ENCODE measurements at places on chromosomes 13 and 19.

DNA sequence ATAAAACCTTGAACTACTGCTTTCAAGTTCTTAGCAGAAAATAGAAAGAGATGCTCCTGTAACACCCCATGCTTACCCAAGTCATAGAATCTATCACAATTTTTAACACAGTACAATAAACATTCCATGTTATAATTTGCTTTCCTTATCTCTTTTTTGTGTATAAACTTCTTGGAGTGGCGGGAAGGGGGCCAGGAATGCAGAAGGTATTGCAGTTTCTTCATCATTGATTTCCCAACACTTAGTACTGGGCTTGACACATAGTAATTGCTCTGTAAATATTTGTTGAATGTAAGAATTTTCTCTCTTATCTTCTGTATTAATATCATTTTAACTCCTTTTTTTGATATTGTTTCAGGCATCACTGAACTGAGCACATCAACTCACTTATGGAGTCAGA is 535.8 kb downstream of the KCTD12 start:
- no peak for DNase-seq

DNA sequence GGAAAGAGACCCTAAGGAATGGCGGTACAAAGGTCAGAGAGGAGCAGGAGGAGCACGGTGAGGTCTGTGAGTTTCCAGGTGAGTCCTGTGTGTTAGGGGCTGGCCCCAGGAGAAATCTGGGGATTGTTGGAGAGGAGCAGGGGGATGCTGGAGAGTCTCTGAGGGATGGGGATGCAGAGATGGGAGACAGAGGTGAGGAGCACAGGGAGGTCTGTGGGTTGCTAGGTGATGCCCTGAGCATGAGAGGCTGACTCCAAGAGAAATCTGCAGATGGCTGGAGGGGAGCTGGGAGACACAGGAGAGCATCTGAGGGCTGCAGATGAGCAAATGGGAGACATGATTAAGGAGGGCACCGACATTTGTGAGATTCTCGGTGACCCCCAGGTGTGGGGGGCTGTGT is 4.1 kb upstream of the ZNF229 start:
- no peak for DNase-seq

DNA sequence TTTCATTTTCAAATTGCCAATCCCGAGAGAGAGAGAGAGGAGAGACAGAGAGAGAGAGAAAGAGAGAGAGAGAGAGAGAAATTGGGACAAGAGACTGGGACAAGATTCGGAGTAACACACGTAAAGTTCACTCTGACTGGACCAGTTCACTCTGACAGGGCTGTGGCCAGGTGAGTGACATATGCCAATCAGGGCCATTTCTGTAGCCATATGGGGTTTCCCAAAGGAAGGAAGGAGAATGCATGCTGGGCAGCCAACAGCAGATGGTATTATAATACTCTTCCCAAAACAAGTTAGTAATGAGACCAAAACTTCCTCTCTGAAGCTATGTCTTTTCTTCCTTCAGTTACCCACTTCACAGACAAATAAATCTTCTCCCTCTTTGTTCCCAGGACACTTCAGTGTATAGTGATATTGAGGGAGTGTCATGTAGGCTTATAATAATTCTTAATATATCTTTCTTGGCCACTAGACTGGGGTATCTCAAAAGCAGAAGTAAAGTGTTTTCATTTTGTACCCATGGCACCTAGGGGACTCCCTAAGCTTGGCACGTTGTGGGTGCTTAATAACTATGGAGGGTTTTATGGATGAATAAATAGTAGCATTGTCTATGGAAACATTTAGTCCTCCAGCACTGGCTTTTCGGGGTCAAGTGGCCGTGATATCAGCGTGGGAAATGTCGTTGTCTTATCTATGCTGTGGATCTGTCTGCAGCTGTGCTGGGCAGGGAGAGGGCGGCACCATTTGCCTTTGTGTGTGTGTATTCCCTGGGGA is 51.6 kb downstream of the SERP2 start:
- DNase-seq = no peak

DNA sequence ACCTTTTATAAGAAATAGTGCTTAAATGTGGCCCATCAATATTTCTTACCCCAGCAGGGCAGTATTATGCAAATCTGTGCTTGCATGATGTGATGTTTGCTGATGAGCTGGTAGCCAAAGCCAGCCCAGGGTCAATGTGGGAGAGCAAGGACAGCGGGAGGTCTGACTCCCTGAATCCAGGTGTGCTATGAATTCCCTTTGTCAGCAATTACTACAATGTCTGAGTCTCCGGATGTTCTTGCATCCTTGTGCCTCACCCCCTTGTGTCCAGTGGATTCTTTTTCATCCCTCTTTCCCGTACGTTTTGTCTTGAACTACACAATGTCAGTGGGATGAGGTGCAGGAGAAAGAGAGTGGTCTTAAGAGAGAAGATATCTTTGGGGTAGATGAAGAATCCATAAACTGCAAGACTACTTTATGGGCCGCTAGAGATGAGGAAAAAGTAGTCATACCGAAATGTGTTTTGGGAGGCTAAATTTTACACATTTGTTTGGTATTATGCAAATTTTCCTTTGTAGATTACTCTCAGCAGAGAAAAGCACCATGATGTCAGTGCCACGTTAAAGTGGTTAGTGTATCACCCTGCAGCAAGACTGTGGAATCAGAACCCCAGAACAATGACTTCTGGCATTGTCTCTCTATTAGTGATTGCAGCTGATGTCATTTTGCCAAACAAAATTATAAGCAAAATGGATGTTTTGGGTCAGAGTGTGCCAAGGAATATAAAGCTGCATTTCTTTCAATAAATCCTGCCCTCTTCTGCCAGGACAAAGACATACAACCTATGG is 53.5 kb upstream of the TSHZ3 start:
- DNase-seq = no peak

- no peak for DNase-seq
Measured at GRCh38 chr19:39032063-39032918, at the start of gene FBXO27. Gene FBXO27, minus strand, starts transcription at chr19:39032549. Its CDS starts 322 bp downstream, at chr19:39032227.

DNA sequence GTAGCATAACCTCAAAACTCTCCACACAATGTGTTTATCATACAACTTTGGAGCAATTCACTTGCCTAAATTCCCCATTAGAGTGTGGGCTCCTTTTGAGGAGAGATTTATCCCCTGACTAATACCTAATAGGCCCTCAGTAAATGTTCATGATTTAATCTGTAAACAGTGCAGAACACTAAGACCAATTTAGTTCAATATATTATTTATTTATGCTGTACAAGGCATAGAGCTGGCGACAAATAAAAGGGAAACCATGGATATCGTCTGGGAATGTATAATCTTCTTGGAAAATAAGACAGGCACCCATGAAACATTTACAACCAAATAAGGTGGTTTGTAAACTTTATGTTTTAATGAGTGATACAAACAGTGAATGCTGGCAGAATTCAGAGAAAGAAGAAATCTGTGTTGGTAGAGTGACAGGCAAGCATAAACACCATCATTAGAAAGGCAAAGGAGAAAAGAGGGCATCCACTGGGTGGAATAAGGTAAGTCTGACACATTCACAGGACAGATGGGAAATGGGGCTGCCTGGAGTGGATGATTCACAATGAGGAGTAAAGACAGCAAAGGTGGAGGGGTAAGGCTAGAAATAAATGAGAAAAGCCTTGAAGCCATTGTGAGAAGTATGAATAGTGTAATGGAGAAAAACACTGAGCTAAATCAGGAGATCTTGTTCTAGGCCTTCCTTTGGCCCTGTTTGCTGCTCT is 106.1 kb upstream of the MIR17HG start:
- no peak for DNase-seq

DNA sequence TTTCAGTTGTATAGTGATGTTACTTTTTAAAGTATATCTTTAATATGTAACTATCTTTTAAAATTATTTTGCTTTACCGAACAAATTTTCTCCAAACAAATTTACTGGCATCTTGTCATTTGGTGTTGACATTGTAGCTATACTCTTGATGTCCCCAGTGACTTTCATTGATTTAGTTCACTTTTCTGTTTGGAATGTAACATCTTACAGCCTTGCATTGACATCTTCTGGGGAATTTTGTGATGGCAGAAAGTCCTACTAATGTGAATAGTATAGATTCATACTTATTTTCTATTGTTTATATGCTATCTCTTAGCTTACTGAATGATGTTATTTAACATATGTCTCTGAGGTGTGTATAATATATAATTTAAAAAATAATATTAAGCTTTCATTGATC is 800.9 kb upstream of the ATXN8OS start:
- DNase-seq = no peak

DNA sequence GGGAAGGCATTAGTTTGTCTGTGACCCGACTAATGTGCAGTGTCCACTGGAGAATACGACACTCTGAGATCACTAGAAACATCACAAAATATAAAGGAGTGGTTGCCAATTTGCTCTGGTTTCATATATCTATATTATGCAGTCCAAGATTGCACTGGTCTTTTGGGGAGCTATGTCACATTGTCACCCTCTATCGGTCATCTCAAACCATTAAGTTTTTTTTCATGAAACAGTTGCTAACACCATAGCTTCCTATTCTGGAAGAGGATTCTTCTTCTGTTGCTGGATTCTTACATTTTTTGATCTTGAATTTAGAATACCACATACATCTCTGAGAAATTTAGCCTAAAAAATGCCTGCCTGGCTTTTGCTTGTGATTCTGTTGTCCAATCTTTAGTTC is 168.6 kb downstream of the LACC1 start:
- no peak for DNase-seq

DNA sequence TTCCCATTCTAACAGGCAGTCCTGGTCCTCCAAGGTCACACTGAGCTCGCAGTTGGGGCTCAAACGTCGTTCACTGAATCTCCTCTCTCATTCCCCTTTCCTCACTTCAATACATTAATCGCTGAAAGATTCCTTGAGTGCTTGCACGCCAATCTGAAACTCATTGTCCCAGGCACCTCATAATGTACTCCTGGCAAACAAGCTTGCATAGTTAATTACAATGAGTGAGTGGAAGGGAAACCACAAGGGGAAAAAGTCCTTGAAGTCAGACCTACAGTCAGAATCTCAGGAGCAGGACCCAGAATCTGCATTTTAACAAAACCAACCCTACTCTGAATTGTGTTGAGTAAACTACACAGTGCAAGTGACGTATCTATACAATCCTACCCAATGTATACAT is 86.9 kb downstream of the CRYL1 start:
- no peak for DNase-seq

DNA sequence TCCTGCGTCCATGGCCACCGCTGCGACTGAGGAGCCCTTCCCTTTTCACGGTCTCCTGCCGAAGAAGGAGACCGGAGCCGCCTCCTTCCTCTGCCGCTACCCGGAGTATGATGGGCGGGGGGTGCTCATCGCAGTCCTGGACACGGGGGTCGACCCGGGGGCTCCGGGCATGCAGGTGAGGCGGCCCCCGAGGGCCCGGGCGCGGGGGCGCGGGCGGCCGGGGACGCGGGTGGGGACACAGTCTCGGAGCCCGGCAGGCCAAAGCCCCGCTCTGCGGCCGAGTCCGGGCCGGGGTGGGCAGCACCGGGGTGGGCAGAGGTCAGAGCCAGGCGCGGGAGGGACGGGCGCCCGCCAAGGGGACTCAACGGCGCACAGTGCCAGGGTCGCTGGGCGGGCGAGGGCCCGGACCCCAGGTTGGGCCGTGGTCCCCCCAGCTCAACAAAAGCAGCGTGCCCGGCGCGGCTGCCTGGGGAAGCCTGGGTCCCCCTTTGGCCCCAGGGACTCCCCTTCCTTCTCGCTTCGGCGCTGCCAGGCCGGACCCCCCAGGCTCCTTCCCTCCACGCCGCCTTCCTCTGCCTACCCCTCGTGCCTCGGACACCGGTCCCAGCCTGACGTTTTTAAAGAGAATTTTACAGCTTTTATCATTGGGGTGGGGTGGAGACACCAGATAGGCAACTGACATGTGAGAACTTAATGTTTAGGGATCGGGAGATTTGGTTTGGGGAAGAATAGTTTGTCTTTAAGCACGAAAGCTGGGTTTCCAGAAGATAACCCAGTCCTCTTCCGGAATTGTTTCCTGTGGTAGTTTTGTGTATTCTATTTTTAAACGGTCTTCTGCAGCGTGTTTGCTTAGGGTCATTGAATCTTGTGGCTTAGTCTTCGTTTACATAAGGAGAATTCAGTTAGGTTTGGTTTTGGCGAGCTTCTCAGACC is 509 bp downstream of the TPP2 start:
- no peak for DNase-seq

- no peak for DNase-seq
Measured at GRCh38 chr13:21516805-21517204, 57.7 kb upstream of the ZDHHC20 start.

- DNase-seq = peak; percentile 81
Measured at GRCh38 chr19:14472202-14472938, 2.8 kb downstream of the PTGER1 start.

- no peak for DNase-seq
Measured at GRCh38 chr13:61695147-61695546, 279.5 kb upstream of the PCDH20 start.

- DNase-seq = no peak
Measured at GRCh38 chr19:15641901-15642491, 1.3 kb downstream of the CYP4F3 start.

DNA sequence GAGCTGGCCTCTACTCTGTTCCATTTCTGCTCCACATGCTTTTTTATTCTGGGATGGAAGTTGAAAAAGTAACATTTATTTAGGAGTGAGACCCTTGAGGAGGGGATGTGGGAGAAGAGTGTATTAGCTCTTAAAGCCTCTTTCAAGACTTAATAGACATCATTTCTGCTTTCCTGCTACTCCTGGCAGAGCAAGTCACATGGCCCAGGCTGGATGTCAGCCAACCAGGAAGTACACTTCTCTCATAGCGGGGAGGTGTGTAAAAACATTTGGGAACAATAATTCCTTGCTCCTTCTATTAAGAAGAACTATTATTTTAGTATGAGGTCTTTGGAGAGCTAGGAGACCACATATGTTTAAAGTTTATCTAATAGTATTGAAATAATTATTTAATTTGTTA is 40.6 kb upstream of the FAM216B start:
- no peak for DNase-seq

- no peak for DNase-seq
Measured at GRCh38 chr13:39374741-39375189, 228.2 kb downstream of the LHFPL6 start.

- DNase-seq = no peak
Measured at GRCh38 chr13:40438022-40438680, 228.3 kb downstream of the FOXO1 start.

DNA sequence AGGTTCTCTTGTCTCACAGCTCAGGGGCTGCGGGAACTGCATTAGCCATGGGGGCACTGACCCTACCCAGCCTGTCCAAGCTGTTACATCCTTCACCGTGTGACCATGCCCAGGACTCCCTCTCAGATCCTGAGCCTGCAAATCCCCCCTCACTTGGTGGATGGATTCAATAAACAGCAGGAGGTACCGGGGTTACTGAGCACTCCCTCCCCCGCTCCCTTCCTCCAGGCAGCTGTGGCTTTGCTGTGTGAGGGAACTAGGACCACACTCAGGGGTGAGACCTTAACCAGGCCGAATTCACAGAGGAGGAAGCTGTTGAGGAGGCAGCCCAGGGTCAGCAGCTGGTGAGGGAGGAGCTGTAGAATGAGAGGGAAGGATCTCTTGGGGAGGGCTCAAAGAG is 27.0 kb upstream of the CEACAM1 start:
- DNase-seq = no peak
